Amniotic epithelial cell (primary cell): ENCODE measurements at places on chromosomes 2 and 18.

- no peak for DNase-seq
These were observed 59.2 kb downstream of the SERPINB8 start for GRCh38 chr18:64029096-64029495.

DNA sequence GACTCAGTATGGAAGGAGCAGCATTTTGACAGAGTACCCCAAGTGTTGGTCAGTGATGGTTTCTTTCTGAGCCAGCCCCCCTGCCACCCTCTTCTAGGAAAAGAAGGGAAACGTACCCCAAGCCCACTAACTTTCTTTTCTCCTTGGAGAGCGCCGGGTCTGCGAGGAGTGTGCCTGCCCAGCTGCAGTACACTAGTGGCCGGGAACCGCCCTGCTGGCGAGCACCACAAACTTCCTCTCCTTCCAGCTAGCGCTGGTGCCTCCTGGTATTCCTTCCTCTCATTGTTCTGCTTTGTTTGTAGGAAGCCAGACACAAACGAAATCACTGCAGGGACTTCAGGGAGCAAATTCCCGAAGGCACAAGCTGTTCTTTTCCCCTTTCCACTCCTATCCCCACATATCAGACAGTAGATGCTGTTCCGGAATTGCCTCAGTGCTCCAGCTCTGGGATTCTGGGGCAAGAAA lies 1.8 kb downstream of the CCDC85A start:
- peak; percentile 41 for DNase-seq

DNA sequence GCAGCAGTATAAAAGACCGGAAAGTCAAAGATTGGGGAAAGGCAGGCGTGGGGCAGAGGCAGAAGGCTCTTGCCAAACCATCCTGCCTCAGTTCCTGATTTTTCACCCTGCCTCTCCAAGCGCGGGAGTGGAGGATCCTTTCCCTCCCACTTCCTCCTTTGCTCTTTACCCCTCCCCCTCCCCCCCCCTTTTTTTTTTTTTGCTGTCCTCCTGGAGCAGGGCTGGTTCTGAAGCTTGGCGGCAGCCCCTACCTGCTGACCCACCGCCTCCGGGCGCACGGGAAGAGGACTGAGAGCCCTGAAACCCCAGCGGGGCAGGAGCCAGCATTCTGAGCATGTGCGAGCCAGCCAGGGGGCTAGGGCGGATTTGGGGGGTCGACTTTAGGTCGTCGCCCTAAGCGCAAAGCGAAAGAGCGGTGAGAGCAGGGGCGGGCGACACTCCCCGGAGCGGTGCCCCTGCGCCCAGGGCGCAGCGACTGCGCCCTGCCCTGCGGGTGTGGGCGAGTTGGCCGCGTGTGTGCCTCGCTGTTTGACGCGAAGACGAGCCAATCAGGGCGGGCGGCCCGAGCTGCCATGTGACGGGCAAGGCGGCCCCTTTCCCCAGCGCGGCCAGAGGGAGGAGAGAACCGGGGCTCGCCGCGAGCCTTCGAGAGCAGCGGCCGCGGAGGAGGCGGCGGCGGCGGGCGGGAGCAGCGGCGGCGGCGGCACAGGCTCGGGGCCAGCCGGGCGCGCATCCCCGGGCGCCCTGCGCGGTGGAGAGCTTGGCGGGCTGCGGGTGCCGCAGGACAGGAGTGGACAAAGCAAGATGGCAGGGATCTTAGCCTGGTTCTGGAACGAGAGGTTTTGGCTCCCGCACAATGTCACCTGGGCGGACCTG lies at the start of gene CERS6:
TSS of gene CERS6 (plus strand) at position 628 of the 876 bp plus-strand sequence. CDS start at position 805, 177 bp downstream.
- DNase-seq, result peak; percentile 91

- DNase-seq, result peak; percentile 77
These were observed 22.2 kb downstream of the SPAG16 start for GRCh38 chr2:213306316-213306942.

DNA sequence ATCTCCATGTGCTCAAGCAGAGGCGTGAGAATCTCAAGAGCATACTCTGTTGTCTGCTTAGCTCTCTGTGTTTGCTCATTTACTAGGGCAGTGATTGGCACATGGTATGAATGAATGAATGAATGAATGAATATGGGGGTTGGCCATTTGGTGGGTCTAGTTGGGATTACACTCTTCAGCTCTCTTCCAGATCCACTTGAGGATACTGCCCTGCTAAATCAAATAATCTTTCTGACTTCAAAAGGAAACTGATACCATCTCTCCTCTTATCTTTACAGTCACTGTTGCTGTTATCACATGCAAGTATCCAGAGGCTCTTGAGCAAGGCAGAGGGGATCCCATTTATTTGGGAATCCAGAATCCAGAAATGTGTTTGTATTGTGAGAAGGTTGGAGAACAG lies 1.9 kb downstream of the IL36G start:
- no peak for DNase-seq

DNA sequence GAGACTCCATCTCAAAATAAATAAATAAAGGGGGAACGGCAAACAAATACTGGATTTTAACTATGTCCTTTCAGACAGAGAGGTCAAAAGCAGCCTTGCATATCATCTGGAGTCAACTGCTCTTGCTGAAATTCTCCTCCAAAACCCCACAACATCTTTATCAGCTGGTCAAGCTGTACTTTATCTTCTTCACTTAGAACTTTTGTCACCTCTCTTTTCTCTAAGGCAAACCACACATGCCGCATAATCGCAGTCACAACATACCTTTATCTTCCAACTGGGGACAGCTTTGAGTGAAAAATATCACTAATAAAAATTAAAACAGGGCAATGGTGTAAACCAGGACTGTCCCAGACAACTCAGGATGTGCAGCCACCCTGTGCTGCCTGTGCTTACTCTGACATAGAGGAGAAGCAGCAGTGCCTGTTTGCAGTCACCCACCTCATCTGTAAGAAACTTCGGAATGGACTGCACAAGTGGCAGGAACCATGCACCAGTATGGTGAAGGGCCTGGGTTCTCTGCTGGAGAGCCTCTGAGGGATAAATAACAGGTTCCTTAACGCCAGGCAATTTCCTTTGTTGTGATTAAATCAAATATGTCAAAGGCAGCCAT lies 6.2 kb downstream of the MPPE1 start:
- DNase-seq, result no peak

GRCh38 chr18:50751947-50752346 lies 67.9 kb downstream of the MRO start:
- no peak for DNase-seq

DNA sequence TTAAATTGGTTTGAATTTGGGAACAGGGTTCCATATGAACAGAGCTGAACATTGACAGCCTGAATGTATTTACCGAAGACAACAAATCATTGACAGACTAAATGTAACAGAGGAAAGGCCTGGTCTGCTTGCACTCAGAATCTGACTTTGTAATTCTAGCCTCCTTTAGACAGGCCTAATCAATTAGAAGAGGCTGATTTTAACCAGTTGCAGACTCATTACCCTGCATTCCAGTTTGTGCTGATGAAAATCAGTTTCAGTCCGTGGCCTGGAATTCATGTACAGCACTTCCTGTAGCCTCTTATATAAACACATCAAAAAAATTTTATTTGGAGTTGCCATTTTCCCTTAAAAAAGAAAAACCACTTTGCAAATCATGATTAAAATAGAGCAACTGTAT lies 93.1 kb upstream of the ZFP36L2 start:
- DNase-seq, result no peak

GRCh38 chr18:9466846-9467245 lies 8.5 kb upstream of the RALBP1 start:
- no peak for DNase-seq

GRCh38 chr2:227717687-227718567 lies at the start of gene SLC19A3:
Gene SLC19A3 (minus strand): TSS chr2:227718028. CDS start chr2:227702318, 15,710 bp downstream.
- peak; percentile 91 for DNase-seq

DNA sequence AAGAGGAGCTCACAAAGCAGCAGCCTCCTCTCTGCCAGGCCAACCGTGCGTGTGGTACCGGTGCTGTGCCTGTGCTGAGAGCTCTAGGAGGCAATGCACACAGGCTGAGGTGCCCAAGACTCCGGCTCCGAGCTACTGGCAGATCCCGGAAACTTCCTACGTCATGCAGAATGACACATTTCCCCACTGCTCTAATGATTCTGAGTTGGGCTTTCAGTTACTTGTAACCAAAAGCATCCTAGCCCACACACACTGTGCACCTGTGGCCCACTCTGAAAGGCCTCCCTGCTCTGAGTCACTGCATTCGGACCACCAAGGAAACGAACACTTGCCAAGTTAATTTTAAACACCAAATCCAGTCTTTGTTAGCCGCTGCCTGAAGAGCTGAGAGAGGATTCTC lies 9.3 kb upstream of the RNU4ATAC start:
- DNase-seq, result no peak

DNA sequence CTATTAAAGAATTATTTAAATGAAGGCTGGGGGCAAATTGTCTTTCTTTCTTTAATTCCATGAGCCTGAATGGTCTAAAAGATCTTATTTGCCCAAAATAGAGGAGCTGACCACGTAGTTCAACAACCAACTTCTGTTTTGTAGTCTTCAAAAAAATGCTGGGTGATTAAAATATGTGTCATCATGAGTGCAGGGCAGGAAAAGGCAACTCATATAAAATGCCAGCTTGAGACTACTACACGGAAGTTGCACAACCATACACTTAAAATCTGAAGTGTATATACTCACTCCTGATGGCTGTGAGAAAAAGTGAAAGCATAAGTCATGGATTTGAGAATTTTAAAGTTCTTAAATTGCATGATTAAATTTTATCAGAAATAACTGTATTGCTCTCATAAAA lies 210.9 kb downstream of the DYM start:
- DNase-seq, result peak; percentile 85

GRCh38 chr2:240419723-240420122 lies 15.7 kb upstream of the GPC1 start:
- no peak for DNase-seq

- DNase-seq, result peak; percentile 67
These were observed 33.6 kb downstream of the DGKD start for GRCh38 chr2:233387667-233388528.

DNA sequence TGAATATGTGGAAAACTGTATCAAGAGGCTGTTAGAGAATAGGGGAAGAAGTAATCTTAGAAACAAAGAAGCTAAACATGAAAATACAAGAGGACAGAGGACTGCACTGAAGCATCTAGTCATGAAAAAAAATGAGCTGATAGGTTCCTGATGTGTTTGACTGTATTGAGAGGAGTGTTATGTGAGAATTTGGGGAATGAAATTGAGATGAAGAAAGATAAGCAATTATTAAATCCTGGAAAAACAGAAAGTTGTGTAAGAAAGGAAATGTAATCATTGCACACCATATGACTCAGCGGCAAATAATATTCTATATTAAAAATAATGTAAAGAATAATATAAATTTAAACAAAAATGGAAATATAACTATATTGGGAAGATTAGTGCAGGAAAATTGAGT lies 71.2 kb downstream of the SEMA4F start:
- no peak for DNase-seq

DNA sequence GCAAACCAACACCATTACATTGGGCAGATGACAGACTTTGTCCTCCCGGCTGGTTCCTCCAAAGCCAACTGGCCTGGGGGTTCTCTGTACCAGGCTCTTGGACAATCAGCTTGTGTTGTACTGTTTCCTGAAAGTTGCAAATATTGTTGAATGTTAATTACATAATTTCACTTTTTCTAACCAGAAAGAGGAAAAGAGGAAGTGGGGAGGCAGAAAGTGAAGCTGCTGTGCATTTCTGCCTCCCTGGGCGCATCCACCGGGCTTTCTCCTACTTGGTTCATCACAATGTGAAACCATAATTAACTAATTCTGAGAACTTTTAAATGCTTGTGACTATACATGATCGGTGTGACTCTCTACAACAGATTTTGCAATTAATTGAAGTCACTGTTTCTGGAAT lies 10.1 kb downstream of the TWIST2 start:
- DNase-seq, result no peak

DNA sequence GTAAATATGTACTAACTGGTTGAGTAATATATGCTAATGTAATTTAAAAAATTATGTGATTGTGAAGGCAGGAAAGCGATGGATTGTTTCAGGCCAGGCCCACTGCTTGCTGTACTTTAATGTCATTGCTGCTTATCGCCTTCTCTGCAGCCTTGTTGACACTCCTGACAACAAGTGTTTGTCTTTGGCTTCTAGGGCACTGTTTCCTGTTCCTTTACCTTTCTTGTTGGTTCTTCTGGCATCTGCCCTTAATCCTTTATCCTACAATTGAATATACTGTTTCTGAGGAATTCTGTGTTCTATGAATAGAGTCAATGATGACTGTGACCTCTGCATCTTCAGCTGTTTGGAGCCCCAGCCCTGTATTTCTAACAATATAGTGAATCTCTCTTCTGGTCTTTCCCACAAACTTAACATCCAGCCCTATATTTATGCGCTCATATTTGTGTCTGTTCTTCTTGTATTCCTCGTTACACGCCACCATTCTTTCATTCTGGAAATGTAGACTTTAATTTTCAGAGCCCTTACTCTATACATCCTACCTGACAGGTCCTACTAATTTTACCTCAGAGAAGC lies 17.6 kb downstream of the ACSL3 start:
- no peak for DNase-seq

GRCh38 chr2:235011607-235011928 lies 59.8 kb downstream of the SH3BP4 start:
- DNase-seq, result no peak

GRCh38 chr2:33086400-33087015 lies 139.8 kb downstream of the LTBP1 start:
- DNase-seq, result peak; percentile 40

DNA sequence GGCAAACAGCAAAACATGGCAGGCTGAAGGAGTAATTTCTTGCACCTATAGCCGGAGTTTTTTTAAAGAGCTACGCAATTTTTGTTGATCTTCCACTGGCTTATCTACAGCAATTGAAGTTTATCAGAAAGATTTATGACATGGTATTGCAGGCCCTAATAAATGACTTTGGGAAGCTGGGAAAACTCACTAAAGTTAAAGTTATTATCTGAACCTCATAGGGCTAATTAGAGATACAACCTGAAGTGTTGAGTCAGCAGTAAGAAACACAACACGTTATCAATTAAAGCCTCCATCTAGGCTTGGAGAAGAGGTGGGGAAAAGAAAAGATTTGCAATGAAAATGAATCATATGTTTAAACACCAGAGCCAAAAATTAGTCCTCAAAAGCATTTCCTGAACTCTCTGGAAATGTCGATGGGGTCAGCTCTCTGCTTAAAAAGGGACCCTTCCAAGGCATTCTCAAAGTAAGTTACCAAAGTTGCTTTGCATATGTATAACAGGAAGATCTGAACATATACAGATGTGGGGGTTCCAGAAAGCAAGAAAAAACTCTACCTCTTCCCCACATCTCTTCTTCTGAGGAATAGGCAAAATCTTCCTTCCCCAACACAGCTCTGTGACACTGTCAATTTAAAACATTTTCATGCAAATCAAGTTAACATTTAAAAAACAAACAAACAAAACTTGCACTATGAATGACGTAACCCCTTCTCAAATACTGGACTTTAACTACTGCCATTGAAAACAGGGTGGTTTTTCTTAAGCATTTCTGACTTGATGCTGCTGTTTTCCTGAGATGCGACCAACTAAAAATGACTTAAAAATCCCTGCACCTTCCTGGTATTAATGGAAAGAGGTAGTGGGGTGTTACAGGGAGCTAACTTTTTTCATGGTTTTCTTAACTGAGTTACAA lies 915.6 kb downstream of the NRXN1 start:
- DNase-seq, result no peak

- no peak for DNase-seq
These were observed 22.1 kb downstream of the RAB3GAP1 start for GRCh38 chr2:135074216-135074615.

- DNase-seq, result peak; percentile 86
These were observed 57.2 kb upstream of the RTN4 start for GRCh38 chr2:55107436-55107835.
